ENCODE measurements at places on chromosomes 1 and 21. TPM values are rescaled to one million over a fixed set of nuclear protein-coding genes. Genes with fewer than 3 reads are reported as not detected.

LEMD1 gene
- total RNA-seq: not detected

TESK2 gene
- 5.3 TPM for total RNA-seq

CNR2 gene
- total RNA-seq: 0.15 TPM

KIF2C gene
- 1.5 TPM for total RNA-seq

HES3 gene
- not detected for total RNA-seq

GPR153 gene
- 0.15 TPM for total RNA-seq

TCEA3 gene
- total RNA-seq: 8.5 TPM

ZBTB8B gene
- not detected for total RNA-seq
